COLO829 (cell line): ENCODE measurements at places on chromosomes 2 and 18.

- DNase-seq, result no peak
Observed at GRCh38 chr2:68379184-68379708, 14.2 kb downstream of the PLEK start.

DNA sequence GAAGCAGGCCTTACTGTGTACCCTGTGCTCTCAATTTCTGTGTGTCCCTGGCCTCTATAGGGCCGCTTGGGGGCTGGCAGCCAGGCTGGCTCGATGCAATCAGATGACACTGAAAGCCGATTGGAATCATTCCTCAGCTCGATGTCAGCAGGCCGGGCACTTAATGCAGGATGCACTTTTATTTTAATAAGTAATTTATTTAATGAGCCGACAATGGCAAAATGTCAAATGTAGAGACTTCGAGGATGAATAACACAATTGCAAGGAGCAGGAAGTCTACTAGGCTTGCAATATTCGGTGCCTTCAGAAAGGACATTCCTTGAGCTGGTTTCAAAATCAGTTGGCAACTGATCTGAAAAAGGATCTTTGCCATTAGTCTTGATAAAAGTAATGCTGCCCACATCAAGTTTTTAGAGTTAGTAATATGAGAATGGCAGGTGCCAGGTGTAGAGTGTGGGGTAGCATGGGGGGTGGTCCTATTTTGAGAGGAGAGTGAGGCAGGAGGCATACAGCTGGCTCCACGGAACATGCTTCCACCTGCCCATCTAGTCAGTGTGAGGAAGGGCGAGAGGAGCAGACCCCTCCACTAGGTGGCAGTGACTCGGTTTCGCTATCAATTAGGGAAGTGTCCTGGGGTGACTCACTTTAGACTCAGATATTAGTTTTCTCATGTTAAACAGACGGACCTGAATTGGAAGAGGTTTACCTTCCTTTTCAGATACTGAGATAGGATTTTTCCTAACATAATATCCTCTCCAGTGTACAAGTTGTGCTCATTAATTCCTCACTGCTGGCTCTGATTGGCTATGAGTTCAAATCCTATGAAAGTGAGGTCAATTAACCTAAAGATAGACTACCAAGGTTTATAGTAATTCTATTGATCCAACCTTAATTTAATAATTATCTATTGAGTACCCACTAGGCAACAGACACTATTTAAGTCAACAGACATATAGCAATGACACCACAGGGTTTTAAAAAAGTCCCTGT, 80.9 kb downstream of the NABP1 start:
- DNase-seq, result peak; percentile 82

DNA sequence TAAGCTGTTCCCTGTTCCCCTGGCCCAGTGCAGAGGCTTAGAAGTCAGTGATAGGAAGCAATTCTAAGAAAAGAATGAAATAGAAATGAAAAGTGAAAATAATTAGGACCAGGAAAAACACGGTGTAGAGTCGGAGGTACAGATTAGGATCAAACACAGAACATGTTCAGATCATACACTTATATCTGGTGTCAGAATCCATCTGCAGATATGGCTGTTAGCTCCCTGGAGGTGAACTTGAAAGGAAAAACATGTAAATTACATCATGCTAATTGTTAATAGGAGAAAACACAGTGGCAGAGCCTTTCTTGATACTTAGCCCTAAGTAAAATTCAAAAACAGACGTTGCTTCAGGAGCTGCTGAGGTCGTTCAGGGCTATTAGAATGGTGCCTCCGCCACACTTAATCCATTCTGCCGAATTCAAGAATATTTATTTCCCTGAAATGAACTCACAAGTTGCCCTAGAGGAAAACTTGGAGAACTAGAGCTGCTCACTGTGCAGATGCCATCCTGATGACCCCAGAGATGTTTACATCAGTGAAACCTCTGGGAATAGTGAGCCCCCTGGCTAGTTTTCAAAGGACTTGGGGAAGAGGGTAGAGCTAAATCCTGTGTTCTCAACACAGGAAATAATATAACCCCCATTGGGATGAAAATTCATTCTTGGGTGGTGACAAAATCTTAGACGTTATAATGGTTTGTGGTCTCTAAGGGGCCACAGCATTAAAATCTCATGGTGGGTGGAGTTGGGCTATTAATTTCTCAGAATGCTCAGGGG, 27.5 kb downstream of the LPIN1 start:
- no peak for DNase-seq

DNA sequence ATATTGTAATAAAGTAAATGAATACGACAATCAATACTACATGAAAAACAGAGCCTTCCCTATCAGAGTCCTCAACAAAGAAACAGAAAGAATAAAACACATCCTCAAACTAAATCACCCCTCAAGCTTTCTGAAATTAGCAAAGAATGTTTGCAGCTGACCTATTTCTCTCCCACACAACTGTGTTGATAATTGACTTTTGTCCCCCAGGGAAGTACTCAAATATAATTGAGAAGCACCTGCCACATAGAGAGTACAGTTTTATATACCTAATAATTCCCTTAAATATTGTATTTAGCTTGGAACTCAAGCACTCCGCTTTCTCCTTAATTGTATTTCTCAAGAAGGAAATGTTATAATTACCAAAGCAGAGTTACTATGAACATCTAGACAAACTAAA, 12.6 kb downstream of the CACNB4 start:
- no peak for DNase-seq

- DNase-seq, result no peak
Observed at GRCh38 chr2:68716604-68717304, 17.9 kb upstream of the ARHGAP25 start.

DNA sequence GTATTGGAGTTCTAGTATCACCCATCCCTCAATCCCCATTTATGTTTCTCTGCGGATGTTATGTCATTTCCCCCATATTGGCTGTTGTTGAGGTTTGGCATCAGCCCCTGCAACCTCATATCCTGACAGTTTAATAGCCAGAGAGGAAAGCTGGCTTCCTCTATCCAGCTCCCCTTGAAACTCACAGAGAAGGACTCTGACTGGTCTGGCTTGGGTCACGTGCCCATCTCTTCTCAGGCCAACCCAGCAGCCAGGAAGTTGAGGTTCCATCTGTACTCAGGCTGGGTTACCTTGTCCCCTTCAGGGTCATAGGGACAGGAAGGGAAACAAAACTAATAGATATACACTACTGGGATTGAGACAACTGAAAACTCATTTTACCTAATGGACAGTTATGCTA, 148.0 kb upstream of the SLC14A2 start:
- DNase-seq, result no peak

DNA sequence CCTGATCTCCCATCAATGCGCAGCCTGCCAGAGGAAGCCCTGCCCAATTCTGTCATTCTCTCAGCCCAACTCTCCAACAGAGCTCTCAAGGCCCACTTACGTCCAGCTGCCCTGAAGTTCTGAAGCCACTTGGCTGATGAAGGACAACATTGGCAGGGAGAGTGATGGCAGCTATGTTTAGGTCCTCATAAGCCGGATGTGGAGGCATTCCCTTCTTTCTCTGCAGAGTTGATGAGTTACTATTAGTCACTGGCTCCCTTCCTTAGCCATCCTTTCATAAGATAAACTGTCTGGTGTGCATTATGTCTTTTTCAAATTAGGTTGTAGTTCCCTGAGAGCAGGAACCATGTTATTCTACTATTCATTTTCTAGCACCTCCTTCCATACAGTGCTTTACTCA, 22.5 kb upstream of the TACR1 start:
- peak; percentile 39 for DNase-seq

DNA sequence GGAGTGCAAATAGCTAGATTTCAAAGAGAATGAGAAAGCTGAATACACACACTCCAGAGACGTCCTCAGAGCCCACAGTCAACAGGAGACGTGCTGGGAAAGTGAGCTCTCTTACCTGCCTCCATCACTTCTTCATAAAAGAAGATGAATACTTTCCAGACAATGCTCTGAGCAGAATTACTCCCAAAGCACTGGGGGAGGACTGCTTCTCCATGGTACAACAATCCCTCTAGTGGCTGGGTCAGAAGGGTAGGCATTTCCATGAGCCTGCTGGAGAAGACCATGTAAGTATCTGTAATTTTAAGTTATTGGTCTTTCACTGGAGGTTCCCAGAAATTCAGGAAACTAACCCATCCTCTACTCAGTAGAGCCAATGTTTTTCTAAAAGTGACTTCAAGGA, 190.3 kb downstream of the RBM43 start:
- no peak for DNase-seq

- DNase-seq, result no peak
Observed at GRCh38 chr2:198438331-198438730, 633.9 kb downstream of the PLCL1 start.

GRCh38 chr18:77461062-77461688, 211.5 kb downstream of the GALR1 start:
- no peak for DNase-seq

GRCh38 chr2:200496696-200497095, 13.2 kb downstream of the KCTD18 start:
- DNase-seq, result no peak

- DNase-seq, result no peak
Observed at GRCh38 chr18:23209796-23210195, 74.5 kb downstream of the CABLES1 start.

DNA sequence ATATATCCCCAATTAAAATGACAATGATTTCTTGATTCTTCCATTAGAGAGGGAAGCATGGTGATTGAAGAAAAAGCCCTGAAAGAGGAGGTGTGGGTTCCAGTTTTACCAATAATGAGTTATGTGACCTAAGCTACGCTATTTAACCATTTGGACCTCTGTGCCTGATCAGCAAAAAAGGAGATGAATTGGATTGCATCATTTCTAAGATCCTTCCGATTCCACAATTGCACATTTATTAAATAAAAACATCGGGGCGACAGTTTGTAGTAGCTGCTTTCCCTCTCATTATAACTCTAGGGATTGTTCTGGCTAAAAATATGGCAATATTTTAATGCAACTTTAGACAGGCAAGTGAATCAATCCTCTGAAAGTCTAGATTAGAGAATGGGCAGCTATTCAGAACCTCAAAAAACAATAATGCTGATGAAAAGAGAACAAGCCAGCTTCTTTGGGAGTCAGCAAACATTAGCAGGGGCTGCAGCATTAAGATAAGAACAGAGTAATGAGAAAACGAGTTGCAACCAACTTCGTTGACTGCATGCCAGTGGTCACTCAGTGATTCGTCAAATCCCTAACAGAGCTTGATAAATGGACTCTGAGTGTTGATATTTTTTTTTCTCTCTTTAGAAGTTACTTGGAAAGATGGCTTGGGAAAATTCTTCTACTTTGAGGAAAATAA, 301.2 kb downstream of the AGPS start:
- DNase-seq, result no peak

- DNase-seq, result no peak
Observed at GRCh38 chr18:12034241-12035100, 53.2 kb downstream of the IMPA2 start.

DNA sequence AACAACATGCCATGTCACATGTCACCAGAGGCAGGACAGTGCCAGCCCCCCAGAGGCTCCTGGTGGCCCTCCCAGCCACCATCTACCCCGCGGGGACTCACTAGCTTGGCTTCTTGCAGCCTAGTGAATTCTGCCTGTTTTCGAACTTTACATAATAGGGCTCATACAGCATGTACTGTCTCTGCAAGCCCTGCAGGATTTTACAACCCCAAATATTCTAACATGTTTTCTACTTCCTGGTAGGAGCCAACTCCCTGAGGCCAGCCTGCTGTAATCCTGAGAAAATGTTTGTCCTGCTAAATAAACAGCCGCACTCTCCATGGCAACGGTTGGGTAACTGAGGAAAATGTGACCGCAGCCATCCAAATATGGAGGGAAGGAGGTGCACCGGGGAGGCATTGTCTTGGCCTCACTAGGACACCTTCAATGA, 2.7 kb downstream of the PER2 start:
- no peak for DNase-seq

GRCh38 chr2:104673225-104673624, 180.7 kb upstream of the POU3F3 start:
- no peak for DNase-seq

GRCh38 chr2:152251211-152251610, 75.6 kb upstream of the STAM2 start:
- DNase-seq, result no peak

DNA sequence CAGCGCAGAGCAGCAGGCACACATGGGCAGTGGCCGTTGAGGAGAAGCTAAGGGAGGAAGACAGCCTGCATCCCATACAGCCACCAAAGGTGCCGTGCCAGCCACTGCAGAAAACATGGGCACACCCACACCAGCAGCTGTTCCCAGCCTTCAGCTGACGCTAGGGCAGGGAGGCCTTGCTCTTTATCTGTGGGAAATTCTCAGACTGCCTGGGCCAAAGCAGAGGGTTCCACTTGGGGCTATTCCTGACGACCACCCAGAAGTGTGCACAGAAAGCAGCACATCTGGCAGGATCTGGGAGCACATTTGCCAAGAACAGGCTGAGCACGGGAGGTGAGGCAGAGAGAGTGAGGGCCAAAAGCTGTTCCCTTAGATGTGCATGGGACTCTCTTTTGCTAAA, 101.3 kb upstream of the SOX11 start:
- no peak for DNase-seq

DNA sequence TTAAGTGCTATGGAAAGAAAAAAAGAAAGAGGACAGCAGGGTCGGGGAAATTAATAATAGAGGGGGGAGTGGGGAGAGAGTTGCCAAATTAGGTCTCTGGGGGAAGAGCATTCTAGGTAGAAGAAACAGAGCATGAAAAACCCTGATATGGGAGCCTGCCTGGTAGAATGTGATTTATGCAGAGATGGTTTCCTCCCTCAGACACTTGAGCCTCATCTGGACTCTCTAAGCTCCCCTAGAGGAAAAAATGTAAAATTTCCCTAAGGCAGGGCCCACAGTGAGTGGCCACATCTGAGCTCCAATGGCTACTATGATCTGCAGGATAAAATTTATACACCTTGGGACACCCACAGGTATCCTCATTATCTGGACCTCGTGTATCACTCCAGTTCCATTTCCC, 20.6 kb upstream of the EPAS1 start:
- no peak for DNase-seq

DNA sequence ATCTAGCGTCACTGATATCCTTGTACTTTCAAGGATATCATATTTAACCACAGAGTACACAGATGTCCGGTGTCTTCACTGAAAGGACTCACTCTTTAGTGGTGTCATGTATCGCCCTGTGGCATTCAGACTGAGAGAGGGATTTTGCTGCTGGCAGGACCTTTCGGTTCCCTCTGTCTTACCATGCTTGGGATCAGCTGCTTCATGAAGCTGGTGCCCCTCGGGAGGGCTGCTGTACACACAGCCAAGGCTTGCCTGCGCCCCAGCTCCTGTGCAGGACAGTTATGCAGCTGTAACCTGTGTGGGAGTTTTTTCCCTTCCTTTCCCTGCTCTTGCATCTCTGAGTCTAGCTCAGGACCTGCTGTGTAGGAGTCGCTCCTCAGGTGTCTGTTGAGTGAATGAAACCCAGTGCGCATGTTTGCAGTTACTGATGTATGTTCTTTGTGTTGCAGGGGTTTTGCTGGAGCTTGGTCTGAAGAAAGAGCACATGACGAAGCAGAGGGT, 64.4 kb downstream of the GREB1 start:
- DNase-seq, result peak; percentile 13
